H9 (cell line): ENCODE measurements at places on chromosomes 7 and 10.

GRCh38 chr10:126935263-126935946, 30.2 kb downstream of the DOCK1 start:
- no peaks in the 10 kb centered on the region for H3K4me1 ChIP-seq
- H3K4me3 ChIP-seq, result no peak overlapping the region
- no peaks in the 10 kb centered on the region for H3K27me3 ChIP-seq
- H3K27ac ChIP-seq, result no peak overlapping the region

DNA sequence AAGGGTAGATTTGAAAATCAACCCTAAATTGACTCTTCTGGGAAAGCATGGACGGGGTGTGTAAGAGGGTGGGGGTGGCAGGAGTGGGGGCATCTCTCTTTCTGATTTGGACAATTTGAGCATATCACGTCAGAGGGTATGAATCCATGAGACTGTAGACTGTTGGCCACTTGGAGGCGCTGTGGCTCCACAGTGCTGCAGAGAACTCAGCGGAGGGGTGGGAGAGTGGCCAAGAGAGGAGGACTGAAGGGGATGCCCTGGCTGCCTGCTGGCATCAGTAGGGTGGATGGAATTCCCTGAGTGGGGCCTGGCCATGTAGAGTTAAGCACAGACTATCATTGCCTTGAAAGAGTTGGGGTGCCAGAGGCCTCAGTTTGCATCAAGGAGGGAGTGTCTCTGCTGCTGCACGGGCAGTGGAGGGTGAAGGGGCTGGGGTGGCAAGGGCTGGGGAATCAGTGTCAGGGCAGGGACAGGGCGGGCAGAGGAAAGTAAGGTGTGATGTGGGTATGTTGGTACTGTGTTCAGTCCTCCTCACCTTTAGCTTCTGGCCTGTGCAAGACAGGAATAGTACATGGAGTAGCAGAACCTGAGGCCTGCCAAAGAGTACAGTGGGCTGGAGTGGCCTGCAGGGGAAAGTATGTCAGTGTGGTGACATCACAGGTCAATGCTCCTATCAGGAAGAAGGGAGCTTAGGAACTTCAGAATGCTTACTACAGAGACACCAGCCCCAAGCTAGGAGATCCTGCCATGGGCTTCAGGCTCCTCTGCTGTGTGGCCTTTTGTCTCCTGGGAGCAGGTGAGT, 133.5 kb upstream of the PRSS58 start:
- no peaks in the 10 kb centered on the region; the same call in 2 of the 3 replicates for H3K36me3 ChIP-seq
- no peaks in the 10 kb centered on the region for H3K27me3 ChIP-seq
- no peaks in the 10 kb centered on the region for H3K4me1 ChIP-seq
- no peak overlapping the region for H3K4me3 ChIP-seq
- no peak overlapping the region for H3K27ac ChIP-seq

DNA sequence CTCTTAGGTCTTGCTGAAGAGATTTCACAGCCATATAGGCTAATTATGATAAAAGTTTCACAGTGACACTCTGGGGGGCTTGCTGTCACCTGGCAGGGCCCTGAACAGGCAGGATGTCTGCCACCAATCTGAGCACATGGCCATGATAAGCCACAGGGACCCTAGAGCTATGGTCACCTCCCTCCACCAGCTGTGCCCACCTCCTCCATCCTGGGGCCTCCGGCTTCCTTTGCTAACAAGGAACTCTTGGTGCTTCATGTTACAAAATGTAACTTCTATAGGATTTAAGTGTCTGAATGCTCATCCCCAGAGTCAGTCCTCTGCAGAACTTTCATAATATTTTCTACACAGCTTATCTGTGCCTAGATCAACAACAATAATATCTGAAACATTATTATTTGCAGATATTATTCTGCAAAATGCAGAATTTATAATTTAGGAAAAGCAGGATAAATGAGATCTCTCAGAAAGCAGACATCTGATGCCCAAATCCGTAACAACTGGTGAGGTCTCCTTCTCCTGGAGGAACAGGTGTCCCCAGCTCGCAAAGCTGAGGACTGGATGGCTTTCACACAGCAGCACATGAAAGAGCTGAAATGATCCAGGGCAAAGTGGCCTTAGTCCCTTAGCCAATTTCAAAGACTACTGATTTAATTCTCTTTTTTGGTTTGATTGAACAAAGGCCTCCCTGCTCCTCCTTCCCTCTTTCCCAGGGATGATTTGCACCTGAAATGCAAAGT, 287.0 kb upstream of the AOAH start:
- H3K27me3 ChIP-seq, result no peaks in the 10 kb centered on the region
- H3K4me1 ChIP-seq, result peaks cover 3% of the 10 kb centered on the region; the same call in 1 of the 2 replicates
- DNase-seq, result no peak
- H3K36me3 ChIP-seq, result no peaks in the 10 kb centered on the region
- no peak overlapping the region for H3K4me3 ChIP-seq

DNA sequence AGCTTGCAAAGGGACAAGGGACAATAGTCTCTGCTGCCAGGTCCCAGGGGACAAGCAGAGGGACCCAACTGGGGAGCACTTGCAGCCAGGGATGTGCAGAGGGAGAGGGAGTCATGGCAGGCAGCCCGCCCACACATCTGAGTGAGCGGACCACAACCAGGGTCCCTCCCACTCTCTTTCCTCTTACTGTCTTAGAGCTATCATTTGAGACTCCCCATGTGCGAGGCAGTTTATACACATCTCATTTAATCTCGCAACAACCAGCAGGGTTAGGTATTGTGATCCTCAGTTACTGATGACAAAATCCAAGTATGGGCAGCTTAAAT, 70.2 kb downstream of the BEND7 start:
- no peaks in the 10 kb centered on the region for H3K4me1 ChIP-seq
- DNase-seq, result no peak
- H3K27ac ChIP-seq, result no peak overlapping the region
- no peak overlapping the region for H3K4me3 ChIP-seq
- H3K36me3 ChIP-seq, result peaks cover 5% of the 10 kb centered on the region

GRCh38 chr7:140568021-140568813, 72.4 kb downstream of the DENND2A start:
- H3K27me3 ChIP-seq, result no peaks in the 10 kb centered on the region
- no peak overlapping the region for H3K4me3 ChIP-seq
- H3K36me3 ChIP-seq, result no peaks in the 10 kb centered on the region
- peaks cover under 1% of the 10 kb centered on the region; the same call in 1 of the 2 replicates for H3K4me1 ChIP-seq

DNA sequence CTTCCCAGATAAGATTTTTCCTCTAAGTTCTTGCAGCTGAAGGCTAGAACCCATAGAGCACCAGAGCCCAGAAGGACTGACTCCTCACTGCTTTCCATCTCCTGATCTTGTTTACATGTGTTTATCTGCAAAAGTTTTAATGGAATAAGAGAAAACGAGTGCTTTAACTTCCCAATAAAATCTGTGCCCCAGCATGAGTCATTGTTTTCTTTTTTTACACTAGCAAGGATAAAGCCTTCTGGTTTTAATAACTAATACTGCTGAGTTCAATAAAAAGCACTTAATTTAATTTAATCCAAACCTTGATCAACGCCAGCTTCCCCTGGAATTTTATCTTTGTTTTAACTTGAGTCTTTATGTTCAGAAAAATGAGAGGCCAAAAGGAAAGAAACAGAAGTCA, 227.6 kb downstream of the HPSE2 start:
- no peak for DNase-seq
- H3K27ac ChIP-seq, result no peak overlapping the region
- no peaks in the 10 kb centered on the region for H3K4me1 ChIP-seq
- H3K4me3 ChIP-seq, result no peak overlapping the region
- H3K27me3 ChIP-seq, result no peaks in the 10 kb centered on the region

DNA sequence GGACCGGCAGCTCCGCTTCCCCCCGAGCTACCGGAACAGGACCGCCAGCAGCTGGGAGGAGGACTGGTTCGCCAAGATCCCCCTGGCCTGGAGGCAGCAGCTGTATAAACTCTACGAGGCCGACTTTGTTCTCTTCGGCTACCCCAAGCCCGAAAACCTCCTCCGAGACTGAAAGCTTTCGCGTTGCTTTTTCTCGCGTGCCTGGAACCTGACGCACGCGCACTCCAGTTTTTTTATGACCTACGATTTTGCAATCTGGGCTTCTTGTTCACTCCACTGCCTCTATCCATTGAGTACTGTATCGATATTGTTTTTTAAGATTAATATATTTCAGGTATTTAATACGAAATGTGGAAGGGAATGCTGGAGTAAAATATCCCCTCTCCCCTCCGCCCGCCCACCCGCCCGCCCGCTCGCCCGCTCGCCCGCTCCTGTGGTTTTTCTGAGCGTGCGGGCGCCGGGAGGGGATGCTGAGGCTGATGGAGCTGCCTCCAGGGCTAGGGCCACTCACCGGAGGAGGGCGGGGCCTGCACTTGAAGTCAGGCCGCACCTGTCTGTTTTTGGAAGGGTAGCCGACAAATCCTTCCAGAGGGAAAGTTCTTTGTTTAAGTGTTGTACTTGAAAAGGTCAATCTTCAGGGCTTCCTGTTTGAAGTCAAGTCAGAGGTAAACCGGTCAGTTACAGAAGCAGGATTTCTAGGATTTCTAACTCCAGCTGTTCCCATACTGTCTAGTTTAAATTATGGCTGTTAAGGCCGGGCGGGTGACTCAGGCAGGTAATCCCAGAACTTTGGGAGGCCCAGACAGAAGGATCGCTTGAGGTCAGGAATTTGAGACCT, 30.5 kb downstream of the CHST12 start:
- DNase-seq, result no peak
- peaks cover 11% of the 10 kb centered on the region for H3K36me3 ChIP-seq
- no peaks in the 10 kb centered on the region for H3K27me3 ChIP-seq
- H3K4me3 ChIP-seq, result no peak overlapping the region

- no peaks in the 10 kb centered on the region for H3K36me3 ChIP-seq
- DNase-seq, result peak; percentile 63
- no peaks in the 10 kb centered on the region for H3K4me1 ChIP-seq
Observed at GRCh38 chr10:55629793-55630490, 731.1 kb downstream of the ZWINT start.
